Mucosa of descending colon (tissue), 3 donors: ENCODE measurements at places on chromosomes 4 and X. TPM values are rescaled to one million over a fixed set of nuclear protein-coding genes. Genes with fewer than 3 reads are reported as not detected.

The FAM184B gene
- 0.13 TPM for total RNA-seq

The SLC34A2 gene
- total RNA-seq: 0.35 TPM

- no peak for DNase-seq
Measured at GRCh38 chr4:123356921-123357320, 39.7 kb upstream of the SPRY1 start.

DNA sequence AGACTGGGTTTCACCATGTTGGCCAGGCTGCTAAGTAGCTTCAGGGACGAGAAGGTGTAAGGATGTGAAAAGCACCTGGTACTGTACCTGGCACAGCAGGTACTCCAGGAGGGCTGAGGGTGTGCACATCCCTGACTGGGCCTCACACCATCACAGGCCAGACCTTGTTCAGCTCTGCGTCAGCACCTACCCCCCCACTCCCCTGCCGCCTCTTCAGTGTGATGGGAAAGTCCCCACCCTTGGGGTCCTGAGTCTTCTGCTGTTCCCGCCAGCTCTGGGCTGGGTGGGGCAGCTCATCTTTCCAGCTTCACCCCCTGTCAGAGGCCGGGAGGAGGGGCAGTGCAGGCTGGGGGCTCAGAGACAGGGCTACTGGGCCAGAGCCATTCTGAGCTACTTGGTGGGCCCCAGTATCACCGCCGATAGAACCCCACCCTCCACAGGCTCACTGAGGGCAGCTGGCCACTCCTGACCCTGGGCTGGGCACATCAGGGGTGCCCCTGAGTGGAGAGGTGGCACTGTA, 6.7 kb upstream of the SH3BP2 start:
- peak; percentile 23 for DNase-seq

GRCh38 chr4:12724510-12724909, 759.6 kb downstream of the RAB28 start:
- DNase-seq: no peak

- DNase-seq: no peak
Measured at GRCh38 chr4:92339676-92340075, 35.9 kb downstream of the GRID2 start.

DNA sequence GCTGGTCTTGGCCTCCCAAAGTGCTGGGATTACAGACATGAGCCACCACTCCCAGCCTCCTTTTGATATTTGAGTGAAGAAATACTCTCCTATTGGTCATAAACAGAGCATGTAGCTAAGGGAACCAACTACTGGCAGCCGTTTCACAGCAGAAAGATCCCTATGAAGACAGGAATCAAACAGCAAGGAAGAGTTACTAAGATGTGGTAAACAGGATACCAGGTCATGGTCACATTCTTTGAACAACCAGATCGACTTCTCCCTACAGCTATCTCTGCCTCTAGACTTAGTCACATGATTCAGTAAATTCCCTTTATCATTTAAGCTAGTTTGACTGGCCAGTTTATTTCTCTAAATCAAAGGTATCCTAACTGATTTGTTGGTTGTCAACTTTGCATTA, 9.0 kb upstream of the HNRNPD start:
- DNase-seq: no peak

The HSFX2 gene
- 0.36 TPM for total RNA-seq

The PGAM4 gene
- not detected for total RNA-seq

The MAGEA10 gene
- total RNA-seq: not detected
